BE2C (cell line): ENCODE measurements at places on chromosomes 13 and 19.

GRCh38 chr13:80931118-80931517 lies 590.2 kb upstream of the SPRY2 start:
- DNase-seq, result no peak

DNA sequence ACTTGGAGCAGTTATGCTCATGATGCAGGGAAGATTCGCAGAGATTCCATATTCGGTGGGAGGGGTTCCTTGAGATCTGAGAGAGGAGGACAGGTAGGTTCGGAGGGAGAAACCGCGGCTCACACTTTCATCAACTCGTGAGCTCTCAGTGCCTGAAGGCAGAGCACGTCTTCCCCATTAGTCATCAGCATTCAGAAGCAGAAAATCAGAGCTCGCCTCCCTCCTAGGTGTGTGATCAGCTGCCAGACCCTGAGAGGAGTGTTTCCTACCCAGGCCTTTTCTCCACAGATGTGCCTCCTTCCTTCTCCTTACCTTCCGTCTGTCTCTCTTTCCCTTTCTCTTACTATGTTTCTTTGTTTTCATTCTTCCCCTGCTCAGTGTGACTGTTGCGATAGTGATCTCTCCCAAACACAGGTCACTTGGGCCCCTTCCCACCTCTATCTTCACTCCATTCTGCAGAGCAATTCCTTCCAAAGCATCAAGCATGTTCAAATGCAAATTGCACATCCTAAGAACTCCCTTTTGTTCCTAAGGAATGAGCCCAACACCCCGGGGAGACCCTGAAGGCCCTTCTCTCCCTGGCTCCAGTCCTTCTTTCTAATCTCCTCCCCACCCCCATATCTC lies 389.5 kb downstream of the UQCRFS1 start:
- DNase-seq, result no peak

GRCh38 chr19:46610851-46611770 lies 10.0 kb downstream of the CALM3 start:
- DNase-seq, result no peak

DNA sequence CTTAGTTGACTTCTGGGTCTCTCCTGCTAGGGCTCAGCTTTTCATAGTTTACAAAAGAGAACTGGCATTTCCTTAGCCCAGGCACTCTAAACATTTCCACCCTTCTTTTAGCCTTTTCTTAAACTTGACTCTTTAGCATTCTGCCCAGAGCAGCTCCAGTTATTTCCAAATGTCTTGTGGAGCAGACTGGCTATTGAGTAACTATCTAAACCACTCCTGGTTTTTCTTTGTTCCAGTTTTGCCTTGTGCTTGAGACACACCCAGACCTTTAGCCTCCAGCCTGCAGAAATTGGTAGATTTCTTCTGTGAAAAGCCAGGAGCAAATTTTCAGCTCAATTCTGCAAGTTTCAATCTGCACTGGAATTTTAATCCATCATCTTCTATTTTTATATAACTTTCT lies 1813.1 kb downstream of the OLFM4 start:
- no peak for DNase-seq

DNA sequence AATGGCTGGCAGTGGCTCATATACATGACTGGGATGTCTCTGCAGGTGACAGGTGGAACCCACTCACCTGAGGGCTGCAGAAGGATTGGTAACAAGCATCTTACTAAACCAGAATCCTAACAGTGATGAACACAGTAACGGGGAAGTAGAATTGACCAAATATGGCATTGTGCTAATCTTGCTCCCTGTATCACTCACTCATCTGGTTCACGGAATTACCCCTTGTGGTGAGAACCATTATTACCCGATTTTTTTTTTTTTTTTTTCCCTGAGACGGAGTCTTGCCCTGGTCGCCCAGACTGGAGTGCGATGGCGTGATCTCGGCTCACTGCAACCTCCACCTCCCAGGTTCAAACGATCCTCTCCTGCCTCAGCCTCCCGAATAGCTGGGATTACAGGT lies 69.5 kb downstream of the PTPRS start:
- no peak for DNase-seq

DNA sequence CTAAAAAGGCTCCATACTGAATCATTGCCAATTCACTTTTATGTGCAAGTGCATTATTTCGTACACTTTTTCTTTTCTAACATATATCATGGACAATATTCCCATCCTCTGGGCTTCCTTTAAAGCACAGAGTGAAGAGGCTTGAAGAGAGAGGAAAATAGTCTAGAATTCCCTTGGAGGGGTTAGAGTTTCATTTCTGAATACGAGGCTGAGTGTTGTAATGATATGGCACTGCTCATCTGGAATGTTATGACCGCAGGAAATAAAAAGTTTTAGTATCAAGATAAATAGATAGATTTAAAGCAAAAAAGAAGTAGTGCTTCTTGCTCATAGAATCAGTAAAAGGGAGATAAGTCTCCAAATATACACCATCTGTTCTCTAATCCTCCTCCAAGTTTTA lies 412.3 kb upstream of the SLITRK1 start:
- DNase-seq, result no peak

GRCh38 chr19:38649305-38650171 lies 2.1 kb downstream of the ACTN4 start:
- no peak for DNase-seq
